ENCODE measurements at places on chromosomes 13 and 19.

- no peak for DNase-seq
These were observed 6.9 kb downstream of the CARM1 start for GRCh38 chr19:10878253-10878652.

GRCh38 chr19:28489776-28490175 lies 723.2 kb downstream of the UQCRFS1 start:
- DNase-seq: no peak

- no peak for DNase-seq
These were observed 3.8 kb upstream of the MLNR start for GRCh38 chr13:49216334-49216733.

- no peak for DNase-seq
These were observed 481.7 kb downstream of the MYO16 start for GRCh38 chr13:109111141-109111540.

GRCh38 chr13:29471551-29471950 lies 123.9 kb downstream of the SLC7A1 start:
- DNase-seq: no peak

- DNase-seq: no peak
These were observed 63.1 kb downstream of the ZDHHC20 start for GRCh38 chr13:21395953-21396352.

- no peak for DNase-seq
These were observed 333.2 kb downstream of the DNAJC15 start for GRCh38 chr13:43356567-43356966.

DNA sequence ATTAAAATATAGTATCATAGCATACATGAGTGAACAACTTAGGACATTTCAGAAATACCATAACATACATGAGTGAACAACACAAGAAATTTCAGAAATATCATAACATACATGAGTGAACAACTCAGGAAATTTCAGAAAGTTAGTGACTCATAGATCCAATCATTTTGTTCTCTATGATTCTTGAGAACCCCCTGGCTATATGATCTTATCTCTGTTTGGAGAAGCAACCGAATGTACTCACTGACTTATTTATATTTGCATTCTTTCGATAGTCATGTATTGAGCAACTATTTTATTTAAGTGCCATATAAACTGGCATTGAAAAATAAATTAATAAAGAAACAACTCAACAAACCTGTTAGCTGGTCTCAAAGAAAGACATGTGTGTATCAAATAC lies 251.1 kb downstream of the EFNB2 start:
- no peak for DNase-seq

- DNase-seq: no peak
These were observed 315.7 kb downstream of the FGF9 start for GRCh38 chr13:21986602-21987001.

- DNase-seq: no peak
These were observed 71.0 kb downstream of the ERICH6B start for GRCh38 chr13:45544520-45544919.

DNA sequence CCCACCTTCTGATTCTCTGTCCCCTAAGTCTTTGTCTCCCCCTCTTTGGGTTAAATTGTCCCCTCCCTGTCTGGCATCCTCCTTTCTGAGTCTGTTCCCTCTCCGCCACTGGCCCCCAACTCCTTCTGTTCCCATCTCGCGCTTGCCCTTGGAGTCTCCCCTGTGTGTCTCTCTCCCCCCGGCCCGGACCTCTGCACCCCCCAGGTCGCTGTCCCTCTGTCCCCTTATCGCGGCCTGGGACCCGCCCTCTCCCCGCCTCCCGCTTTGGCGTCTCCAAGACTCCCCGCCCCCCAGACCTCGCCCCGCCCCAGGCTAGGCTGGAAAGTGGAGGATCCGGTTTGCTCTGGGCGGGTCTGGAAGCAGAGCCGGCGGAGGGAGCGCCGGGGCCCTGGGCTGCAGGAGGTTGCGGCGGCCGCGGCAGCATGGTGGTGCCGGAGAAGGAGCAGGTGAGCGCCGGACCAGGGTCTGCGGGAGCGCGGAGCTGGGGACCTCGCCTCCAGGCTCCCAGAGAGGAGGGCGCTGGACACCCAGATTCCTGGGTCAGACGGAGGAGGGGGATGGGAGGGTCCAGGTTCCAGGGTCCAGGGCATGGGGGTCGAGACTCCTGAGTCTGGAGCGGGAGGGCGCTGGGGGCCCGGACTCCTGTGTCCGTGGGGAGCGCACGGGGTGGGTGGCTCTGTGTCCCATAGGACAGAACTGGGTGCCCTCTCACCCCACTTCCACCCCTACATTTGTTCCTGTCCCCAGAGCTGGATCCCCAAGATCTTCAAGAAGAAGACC lies at the start of gene TRPM4:
TSS of gene TRPM4 (plus strand) at position 348 of the 780 bp plus-strand sequence. CDS start at position 423, 75 bp downstream.
- peak; percentile 95 for DNase-seq

- DNase-seq: peak; percentile 48
These were observed 31.6 kb upstream of the TFDP1 start for GRCh38 chr13:113552786-113553434.

DNA sequence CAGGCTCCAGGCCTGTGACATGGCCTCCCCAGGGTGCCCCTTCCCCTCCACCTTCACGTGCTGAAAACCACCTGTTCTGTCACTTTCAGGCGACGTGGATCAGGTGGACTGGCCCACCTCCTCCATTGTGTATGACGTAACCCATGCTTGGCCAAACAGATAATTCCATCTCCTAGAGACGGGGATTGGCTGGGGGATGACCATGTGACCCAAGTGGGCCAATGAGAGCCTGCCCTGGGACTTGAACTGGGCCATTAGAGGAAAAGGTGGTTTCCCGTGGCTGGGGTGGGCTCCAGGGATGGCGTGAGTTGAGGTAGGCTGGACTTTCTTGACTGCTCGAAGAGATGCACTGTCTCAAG lies 3.6 kb upstream of the ADAMTSL5 start:
- DNase-seq: no peak

DNA sequence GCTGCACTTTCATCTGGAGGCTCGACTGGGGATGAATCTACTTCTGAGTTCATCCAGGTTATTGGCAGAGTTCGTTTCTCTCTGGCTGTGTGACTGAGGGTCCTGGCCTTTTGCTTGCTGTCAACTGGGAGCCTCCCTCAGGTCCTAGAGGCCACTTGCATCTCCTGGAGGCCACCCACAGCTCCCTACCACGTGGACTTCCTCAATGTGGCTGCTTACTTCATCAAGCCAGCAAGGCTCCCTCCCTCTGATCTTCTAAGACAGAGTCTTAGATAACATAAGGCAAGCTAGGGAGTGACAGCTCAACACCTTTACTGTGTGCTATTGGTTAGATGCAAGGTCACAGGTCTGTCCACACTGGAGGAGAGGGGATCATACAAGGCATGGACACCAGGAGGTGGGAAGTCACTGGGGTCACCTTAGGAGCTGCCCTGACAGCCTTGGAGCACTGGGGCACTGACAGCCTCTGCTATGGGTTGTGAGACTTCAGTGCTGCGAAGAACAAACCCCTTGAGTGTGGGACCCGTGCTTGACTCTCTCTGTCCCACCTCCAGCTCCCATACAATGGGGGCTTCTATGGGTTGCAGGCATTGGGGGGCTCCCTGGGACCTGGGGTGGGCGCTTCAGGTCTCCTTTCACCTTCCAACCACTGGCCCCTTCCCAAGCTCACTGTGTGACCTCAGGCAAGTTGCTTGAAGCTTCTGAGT lies 5.3 kb downstream of the FAM187B start:
- no peak for DNase-seq

- no peak for DNase-seq
These were observed 1.4 kb upstream of the MEGF8 start for GRCh38 chr19:42323852-42324654.

DNA sequence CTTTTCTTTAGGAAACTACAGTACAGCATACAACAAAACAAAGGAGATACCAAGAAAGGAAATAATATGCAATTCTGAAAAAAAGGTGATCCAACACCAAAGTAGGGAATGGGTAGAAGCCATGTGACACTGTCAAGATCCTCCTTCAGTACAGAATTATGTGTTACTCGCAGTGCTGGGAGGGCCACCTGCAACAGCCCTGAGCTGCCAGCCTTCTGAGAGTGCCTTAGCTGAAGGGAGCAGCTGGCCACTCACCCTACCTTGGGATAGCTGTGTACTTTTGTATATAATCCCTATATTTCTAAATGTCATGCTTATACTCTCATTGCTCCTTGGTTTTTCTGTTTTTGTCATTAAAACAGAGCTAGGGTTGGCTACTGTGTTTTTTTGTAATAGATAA lies 1518.2 kb upstream of the PCDH20 start:
- DNase-seq: no peak

GRCh38 chr13:94239135-94239534 lies 240.3 kb downstream of the DCT start:
- DNase-seq: no peak

Data from ascending aorta (tissue), 2 donors.